ENCODE measurements at places on chromosomes 5 and 9.

DNA sequence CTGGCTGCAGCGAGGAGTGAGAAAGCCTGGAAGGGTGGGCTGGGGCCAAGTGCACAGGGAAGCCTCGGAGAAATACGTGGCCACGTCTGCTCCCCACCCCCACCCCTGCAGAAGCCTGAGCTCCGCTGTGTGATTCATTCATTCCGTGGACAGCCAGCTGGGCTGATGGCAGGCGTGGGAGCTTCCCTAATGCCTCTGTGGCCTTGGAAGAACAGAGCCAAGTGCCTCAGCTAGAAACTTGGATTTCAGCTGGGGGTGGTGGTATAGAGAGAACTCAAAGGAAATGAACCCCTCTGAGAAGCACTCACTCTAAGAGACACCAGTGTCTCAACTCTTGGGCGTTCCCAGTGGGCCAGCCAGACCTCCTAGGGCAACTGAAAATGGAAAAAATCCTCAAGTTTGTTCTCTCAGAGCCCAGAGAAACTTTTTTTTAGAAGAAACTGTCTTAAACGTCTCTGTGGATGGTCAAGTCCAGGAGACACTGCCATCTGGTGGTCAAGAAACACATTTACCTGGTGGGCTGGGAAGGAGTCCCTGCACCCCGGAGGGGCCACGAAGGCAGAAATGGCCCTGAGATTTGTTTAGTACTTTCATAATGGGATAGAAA is 18.0 kb downstream of the ATOX1 start:
- peak; percentile 33 for DNase-seq

- DNase-seq: no peak
Observed at GRCh38 chr9:83342731-83343130, 195.5 kb downstream of the FRMD3 start.

- DNase-seq: no peak
Observed at GRCh38 chr5:76014005-76014404, 69.2 kb upstream of the SV2C start.

GRCh38 chr5:7815892-7816534 is 34.9 kb downstream of the CFAP90 start:
- peak; percentile 73 for DNase-seq

DNA sequence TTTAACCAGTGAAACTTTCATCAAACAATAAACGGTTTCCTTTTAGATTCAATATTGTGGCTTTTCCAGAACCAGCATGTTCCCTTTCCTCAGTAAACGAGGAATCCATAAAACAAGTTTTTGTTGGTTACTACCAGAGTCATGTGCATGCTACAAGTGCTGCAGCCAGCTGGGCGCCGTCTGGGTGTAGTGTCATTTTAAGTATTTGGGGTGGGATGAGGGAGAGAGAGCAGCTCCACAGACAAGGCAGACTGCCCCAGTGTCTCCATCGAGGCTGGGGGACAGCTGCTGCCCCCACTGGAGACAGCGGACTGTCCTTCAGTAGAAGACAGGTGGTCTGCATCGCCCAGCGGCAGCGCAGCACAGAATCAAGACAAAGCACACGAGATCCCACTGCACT is 17.3 kb downstream of the ARPC5L start:
- no peak for DNase-seq

DNA sequence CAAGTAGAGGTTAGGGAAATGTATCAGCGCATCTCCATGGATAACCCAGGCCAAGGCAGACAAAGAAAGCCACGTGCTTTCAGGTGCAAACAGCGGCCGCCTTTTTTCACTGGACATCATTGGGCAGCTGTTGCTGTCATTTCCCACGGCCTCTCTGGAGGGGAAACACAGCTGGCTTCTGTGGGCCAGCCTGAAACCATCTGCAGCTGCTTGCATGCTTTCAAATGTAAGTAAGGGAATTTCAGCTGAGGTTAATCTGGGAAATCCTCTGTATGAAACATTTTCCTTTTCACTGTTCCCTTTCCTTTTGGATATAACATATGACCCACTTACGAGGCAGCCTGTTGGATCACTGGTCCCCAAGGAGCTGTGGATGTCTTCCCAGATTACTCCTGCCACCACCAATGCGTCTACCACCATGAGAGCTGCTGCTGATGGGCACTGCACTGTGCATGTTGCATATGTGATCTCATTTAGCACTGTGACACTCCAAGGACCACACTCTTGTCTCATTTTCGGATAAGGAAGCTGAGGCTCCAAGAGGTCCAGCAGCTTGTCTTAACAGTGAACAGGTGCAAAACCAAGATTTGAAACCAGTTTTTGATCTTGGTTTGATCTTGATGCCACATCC is 106.3 kb downstream of the C9orf152 start:
- no peak for DNase-seq

DNA sequence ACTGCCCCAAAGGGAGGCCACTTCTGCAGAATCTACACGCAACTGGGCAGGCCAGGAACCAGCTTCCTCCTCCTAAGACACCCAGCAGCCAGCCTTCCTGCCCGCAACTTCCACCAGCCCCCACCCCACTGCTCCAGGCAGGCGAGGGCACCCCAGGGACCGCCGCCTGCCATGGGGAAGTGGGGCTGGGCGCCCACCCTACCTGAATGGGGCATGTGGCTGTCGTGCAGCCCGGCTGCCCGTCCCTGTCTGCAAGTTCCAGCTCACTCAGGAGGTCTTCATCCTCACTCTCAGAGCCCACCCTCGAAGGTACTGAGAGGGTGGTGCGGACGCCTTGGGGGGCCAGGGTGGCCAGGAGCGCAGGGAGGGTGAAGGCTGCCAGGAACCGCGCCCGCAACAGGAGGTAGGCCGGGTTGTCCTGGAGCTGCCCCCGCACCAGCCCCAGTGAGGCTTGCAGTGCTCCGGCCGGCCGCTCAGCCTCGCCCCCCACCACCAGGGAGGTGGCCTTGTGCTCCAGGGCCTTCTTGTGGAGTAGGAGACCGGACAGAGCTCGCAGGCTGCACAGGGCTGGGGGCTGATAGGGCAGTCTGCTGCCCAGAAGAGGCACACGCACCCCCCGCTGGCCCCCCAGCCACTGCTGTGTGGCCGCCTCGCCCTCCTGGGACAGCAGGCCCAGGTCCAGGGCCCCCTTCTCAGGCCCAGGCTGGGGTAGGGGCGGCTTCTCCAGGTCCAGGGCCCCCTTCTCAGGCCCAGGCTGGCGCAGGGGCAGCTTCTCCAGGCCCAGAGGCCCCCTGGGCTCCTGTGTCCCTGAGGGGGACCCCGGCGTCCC is 4.1 kb upstream of the CARD9 start:
- DNase-seq: no peak

- DNase-seq: no peak
Observed at GRCh38 chr9:17742067-17742466, 163.2 kb downstream of the SH3GL2 start.

DNA sequence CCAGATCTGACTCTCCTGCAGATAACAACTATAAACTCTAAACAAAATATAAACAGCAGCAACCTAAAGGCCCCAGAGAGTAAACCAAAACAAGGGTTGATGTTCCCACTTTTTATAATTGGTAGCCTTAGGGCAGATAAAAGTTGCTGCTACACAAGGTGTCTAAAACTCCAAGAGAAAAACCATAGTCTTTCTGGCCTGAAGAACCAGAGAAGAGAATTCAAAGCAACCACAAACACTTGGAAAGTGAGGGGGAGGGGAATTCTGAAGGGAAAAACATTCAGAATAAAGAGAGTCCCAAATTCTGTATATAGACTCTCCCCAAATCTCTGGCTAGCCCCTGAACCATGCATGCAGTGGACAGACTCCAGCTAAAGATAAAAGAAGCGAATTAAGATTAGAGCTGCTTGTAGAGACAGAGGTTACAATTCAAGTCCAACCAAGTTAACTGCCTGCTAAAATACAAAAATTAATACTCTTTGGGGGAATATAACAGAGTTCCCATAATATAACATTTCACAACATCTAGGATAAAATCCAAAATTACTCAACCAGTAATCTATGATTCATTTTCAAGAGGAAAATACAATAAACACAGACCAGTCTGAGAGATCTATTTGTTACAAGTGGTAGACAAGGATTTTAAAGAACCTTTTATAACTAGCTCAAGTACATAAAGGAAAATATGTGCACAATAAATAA is 37.5 kb upstream of the RGMB start:
- no peak for DNase-seq

GRCh38 chr5:141809380-141810096 is 68.7 kb downstream of the PCDH1 start:
- DNase-seq: no peak

DNA sequence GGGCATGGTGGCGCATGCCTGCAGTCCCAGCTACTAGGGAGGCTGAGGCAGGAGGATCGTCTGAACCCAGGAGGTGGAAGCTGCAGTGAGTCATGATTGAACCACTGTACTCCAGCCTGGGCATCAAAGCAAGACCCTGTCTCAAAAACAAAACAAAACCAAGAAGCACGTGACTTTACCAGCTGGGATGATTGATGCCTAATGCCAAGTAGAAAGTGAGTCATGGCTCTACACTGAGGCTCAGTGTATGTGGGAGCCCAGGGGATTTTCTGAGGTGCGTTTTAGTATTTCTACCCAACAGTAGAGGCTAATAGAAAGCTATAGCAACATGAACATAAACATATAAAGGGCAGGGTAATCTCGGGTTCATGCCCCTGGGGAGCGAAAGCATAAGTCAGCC is 13.9 kb upstream of the BRD3OS start:
- no peak for DNase-seq

GRCh38 chr5:66198837-66199236 is 54.7 kb downstream of the SREK1 start:
- DNase-seq: no peak

DNA sequence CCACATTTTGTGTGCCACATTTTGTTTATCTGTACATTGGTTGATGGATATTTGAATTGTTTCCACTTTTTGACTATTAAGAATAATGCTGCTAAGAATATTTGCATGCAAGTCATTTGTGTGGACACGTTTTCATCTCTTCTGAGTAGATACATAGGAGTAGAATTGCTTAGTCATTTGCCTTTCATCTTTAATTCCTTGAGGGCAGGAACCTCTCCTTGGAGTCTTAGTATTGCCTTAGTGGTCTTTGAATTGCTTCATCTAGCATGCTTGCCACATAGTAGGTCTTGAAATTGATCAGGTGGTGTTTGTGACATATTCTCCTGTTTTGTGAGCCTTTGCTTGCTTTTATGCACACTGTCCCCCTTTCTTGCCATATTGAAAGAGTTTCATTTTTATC is 128.5 kb downstream of the NR3C1 start:
- no peak for DNase-seq

DNA sequence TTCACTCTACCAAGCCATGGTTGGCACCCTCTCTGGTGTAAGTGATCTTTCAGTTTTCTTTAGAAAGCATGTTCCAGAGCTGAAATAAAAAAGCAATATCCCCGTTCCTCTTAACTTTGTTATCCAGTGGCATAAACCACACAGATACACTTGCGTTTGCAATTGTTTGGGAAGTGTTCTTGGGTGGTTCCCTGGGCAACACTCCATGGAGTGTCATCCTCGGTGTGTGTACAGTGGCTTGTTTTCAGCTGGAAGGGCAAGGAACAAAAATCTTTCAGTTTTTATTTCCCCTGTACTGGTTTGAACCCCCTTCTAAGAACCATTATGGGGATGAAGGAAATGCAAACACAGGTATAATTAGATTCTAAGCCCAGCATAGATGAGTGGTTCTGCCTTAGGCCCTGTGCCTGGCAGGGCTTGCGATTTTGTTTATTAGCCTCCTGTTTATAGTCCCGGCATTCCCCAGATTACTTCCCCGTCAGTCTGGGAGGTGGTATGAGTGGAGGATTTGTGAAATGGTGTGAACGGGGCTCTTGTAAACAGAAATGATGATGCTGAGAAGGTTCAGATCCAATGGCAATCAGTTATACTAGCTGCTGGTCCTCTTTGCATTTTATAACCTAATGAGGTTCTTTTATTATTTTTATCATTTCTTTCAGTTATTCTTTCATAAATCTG is 76.0 kb upstream of the CD180 start:
- DNase-seq: no peak

DNA sequence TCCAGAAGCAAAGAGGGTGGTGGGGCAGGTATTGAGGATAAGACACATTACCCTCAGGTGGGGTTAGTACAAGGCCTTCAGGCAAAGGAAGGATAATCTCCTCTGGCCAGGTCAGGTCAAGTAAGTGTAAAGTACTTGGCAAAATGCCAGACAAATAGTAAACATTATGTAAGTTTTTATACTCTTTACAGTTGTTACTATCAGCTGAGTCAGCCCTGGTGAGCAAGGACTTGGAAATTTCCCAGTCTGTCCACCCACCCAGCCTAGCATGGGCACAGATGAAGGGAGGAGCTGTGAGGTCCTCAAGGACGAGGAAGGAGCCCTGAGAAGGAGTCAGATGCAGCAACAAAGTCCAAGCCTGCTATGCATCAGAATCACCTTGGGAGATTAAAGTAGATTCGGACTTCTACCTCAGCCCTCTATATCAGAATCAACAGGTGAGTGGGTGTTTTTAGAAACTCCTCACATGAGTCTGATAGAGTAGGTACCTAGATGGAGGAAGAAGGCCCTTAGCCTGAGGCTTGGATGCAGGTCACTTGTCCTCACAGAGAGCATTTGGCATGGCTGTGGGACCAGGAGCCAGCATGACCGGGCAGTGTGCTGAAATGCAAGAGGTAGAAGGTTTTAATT is 50.2 kb upstream of the BARX1 start:
- DNase-seq: no peak

DNA sequence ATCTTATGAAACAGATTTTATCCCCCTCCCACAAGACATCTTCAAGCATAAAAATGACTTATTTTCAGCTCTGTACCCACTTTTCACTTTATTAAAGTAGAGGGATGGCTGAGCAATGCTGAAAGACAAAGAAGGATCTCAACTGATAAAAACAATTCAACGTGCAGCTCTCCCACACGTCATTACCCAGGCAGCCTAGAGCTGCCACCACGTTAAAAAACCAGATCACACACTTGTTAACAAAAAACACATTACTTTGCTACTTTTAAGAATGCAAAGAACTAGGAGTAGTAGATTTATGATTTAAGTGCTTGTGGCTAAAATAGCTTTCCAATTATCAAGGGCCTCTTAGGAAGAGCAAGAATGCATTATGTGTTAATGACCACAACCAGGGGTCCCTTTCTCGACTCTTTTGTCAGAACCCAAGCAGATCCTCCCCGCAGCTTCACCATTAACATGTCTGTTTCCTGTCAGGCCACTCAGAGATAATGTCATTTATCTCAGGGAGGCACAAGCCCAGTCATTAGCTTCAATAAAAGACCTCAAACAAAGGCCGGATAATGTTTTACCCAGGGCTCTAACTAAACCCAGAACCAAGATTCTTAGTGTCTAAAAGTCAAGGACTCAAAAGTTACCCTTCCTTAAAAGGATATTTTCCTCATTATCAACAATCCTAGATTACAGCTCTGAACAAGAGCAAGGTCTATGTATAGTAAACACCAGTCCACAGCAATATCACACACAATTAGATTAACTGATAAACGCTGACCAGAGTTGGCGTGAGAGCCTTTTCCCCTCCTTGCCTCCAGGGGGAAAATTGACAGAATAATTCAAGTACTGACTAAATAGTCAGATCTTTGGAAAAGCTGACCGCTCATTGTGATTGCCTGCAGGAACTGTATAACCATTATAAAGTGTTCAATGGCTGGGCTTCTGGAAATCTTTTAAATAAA is 7.5 kb downstream of the ZNF608 start:
- DNase-seq: no peak

- DNase-seq: no peak
Observed at GRCh38 chr5:33228149-33228548, 212.6 kb upstream of the TARS1 start.

GRCh38 chr5:69213513-69214215 is 21.0 kb upstream of the CDK7 start:
- DNase-seq: no peak

Measured in HuH-7.5 (cell line).